ENCODE measurements at places on chromosomes 6 and 20.

- no peak for DNase-seq
Observed at GRCh38 chr6:166382500-166382932, 224 bp downstream of the MPC1 start.

- no peak for DNase-seq
Observed at GRCh38 chr6:90107771-90108282, 188.8 kb downstream of the BACH2 start.

GRCh38 chr6:35562060-35562459, 49.4 kb upstream of the TULP1 start:
- no peak for DNase-seq

DNA sequence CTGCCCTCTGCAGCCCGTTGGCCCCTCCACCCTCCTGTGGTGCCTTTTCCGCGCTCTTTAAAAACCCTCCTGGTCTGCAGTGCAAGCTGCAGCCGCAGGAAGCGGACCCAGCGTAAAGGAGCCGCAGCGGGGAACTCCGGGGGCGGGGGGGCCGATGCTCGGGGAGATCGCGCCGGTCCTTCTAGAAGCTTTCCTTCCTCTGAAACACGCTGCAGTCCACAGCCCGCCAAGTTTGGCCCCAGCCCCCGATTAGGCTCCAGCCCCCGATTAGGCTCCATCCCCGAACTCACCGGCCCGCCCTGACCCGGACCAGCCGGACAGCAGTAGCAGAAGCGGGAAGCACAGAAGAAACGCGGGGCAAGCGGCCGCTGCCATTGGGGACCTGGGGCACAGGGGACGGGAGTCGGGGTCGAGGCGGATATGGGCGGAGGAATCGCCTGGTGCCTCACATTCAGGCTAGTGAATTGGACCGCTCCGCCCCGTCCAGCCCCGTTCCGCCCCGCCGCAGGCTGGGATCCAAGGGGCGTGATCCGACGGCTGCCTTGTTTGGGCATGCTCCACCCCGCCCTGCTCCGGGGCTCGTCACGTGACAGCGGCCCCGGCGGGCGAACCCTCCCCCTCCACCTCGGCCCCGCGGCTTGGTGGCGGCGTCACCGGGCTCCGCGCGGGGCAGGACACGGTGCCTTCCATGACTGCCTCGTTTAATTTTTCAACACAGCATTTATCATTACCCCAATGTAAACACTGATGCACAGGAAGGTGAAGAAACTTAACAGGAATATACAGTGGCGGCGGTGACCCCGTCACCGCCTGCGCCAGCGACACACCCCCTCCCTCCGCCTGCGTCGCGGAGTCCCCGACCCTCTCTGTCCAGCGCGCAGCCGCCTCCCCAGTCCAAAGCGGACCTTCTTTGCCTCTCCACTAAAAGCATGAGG, 20.3 kb downstream of the RAET1L start:
- DNase-seq, result peak; percentile 97

DNA sequence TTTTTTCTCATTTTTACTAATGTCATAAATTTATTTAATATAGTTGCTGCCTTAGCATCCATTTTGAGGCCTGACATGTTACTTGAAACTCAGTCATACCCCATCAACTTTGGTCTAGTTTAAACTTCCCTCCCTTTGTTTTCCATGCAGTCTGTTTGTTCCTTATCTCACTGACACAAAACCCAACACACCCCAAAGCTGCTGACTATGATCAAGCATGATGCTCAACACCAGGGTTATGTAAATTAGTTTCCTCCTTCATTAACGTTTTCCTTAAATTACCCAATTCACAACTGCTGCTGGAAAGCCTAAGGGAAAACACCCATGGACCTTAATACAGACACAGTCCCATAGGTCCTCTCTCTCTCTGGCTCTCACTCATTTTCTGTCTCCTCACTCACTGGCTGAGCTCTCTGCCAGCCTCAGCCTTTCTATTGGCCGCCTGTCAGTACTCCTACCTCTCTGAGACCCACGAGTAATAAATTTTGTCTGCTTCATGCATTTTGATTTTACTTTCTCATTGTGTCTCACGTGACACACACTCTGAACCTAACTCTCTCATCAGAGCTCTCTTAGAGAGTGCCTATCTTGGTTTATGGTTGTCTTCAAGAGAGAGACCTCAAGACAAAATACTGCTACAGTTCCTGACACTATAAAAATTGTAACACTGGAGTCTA, 904.5 kb downstream of the C6orf118 start:
- DNase-seq, result no peak

DNA sequence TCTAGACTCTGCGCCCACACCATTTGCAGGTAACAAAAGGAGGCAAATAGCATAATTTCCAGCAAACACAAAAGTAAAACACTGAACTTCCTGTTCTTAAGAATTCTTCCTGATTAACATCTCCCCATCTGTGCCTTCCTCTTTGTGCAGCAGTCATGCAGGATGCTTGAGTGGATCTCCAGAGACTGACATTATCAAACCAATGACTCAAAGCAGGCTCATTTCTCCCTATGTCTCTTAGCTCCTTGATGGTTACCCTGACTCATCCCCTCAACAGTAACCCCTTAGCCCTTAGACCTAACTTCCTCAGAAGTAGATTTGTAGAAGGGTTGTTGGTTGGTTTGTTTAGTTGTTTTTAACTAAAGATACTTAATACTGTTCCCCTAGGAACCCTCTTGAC, 137.0 kb upstream of the RIN2 start:
- DNase-seq, result no peak

DNA sequence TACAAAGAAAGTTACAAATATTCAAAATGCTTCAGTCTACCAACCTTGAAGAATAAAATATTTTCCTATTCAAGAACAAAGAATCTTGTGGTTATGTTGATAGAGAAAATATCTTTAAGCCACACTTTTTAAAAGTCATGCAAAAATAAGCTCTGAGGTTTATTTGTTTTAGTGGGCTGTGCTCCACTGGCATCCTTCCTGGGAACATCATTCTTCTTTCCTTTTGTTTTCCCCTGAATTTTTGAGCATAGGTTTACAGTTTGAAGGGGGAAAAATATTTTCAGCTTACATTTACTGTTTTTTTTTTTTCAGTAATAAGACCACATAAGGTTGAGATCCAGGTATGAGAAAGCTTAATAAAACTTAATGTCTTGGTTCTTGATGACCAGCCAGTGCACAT, 72.0 kb upstream of the BACH2 start:
- no peak for DNase-seq

All from ecto neural progenitor cell (in vitro differentiated cells).